Right renal cortex interstitium (tissue), 3 donors: ENCODE measurements at places on chromosomes 1 and 21.

GRCh38 chr1:7810395-7810794 lies 26.3 kb downstream of the PER3 start:
- no peak for DNase-seq

DNA sequence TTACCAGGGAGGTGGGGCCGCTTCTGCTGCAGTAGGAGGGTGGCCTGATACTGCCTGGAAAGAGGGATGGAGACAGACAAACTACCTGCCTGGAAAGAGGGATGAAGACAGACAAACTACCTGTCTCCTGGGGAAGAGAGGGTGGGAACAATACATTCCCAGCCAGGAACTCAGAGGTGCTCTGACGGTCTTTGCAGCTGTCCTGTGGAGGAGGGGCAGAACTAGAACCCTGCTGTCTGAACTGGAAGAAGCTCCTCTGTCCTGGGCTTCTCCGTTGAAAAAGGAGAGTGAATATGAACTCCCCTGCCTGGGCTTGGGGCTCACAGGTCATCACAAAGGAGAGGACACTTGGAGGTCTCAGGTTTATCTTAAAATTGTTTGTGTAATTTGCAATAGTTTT lies 40.3 kb upstream of the ETV3 start:
- DNase-seq: no peak

- DNase-seq: no peak
Observed at GRCh38 chr1:23614032-23614660, 54.8 kb upstream of the ID3 start.

DNA sequence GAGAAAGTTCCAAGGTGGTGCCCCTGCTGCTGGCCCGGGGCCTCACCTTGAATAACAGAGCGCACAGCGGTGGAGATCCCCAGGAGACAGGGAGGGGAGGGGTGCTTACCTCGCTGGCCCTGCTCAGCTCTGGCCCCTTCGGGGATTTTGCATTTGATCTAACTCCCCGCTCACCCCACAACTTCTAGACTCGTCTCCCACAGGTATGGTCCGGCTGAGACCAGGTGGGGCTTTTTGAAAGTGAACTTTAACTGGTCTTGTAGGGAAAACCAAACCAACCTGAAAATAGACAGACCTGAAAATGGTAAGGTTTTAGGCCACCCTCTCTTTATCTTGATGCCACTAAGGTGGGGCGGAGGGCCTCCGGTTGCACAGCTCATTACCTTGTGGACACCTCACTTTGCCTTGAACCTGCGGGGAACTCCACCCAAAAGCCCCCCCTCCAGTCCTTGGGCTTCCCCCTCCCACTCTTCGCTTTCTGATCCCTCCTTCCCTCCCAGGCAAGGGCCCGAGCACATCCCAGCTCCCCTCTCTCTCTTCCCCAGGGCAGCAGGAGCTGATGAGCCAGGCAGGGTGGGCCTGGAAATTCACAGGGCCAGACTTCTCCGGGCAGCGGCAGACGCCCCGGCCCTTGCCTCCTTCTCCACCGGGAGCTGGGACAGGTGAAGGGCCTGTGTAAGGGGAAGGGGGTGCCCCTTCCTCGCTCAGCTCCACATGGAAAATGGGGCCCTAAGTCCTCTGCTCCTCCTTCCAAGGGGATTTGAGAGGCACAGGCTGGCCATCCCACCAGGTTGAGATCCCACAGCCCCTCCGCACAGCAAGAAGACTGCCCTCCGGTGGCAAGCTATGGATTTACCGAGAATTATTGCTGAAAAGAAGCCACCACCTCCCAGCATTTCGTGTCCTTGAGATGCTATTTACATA lies 16.1 kb downstream of the TNFRSF8 start:
- no peak for DNase-seq

- no peak for DNase-seq
Observed at GRCh38 chr1:171611306-171611705, 10.7 kb upstream of the MYOCOS start.

DNA sequence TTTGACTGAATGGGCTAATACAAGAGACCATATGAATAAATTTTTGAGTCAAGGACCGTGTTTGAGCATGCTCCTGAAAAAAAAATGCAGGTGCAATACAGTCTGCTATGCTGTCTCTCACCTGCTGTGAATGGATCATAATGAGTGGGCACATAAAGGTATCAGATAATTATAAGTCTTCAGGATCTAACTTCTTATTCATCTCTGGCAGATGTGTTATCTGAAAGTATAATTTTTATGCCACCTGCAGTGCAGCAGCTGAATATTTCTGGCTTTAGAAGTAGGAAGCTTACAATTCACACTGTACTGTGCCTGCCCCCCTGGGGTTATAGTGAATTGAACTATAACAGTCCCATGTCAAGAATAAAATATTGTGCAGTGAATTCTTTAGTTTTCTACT lies 333.3 kb downstream of the MRPL39 start:
- no peak for DNase-seq

DNA sequence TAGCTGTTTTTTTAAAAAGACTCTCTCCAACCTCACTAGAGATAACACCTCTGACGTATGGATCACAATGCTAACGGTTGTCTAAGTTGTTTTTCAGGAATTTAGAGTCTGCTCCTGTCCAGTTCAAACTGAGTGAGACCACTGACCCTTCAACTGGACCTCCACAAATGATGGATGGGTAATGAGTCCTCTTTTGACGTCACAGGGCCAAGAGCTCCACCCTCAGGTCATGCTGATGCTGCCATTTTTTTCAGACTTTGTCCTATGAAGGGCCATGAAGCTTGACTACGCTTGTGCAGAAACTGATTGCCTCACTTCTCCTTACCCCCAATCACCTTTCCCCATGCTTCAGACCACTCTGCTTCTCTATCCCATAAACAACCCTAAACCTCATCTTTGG lies 16.6 kb downstream of the GRIK3 start:
- no peak for DNase-seq
